ENCODE measurements at places on chromosomes 16 and 17.
A peak's percentile ranks its signal among the peaks of the same experiment; 100 is the strongest.

- DNase-seq: no peak
Observed at GRCh38 chr16:28931801-28932225, at the start of gene CD19. TSS of gene CD19 (plus strand) at chr16:28931971. CDS start at chr16:28932001, 30 bp downstream.

DNA sequence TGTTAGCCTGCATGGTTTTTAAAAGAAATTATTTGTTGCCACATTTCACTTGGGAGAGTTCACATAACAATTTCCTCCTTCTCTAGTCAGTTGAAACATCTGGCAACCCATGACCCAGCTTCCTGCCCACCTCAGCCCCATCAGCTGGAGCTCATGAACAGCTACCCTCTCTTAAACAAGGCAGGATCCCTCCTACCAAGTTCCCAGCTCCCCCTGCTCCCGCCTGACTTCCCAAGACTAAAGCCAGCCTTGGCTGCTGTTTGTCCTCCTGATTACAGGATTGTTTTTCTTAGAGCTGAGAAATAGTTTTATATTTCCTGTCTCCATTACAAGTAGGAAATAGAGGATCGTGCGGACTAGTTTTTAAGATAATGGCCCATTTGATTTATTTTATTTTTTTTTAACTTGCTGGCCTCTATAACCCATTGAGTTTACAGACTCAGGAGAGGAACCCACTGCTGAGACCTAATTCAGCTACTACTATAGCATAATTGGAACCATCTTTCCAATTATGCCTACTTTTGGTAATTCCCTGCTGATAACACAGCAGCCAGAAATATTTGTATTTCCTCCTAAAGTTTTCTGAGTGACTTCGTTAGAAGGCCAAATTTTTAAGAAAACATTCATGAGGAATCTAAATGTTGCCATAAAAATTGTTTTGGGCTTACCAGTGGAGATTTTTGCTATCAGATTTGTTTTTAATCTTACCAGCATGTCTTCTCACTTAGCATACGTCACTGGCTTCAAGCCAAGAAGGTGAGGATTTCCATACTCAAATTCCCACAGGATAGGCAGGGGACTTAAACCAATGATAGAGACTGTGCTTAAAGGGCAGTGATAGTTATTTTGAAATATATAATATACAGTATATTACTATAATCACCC is 90.0 kb downstream of the ELAC2 start:
- DNase-seq: peak; percentile 47

GRCh38 chr17:5325851-5326250 is 43.8 kb downstream of the RABEP1 start:
- no peak for DNase-seq

DNA sequence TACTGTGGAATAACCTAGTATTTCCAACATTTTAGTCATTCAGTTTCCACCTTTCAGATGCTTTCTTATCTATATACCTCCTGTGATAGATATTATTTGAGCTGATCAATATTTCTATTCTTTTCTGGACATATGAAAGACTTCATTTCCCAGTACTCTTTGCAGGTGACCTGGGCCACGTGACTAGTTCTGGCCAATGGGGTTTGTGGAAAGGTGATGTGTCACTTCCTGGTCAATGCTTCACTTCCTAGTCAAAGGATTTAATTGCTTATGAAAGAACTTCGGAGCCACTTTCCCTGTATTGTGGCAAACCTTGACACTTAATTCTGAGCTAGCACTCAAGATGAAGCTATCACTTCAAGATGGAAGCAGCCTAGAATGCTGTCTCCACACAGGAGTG is 248.9 kb upstream of the FOXF1 start:
- DNase-seq: peak; percentile 36

DNA sequence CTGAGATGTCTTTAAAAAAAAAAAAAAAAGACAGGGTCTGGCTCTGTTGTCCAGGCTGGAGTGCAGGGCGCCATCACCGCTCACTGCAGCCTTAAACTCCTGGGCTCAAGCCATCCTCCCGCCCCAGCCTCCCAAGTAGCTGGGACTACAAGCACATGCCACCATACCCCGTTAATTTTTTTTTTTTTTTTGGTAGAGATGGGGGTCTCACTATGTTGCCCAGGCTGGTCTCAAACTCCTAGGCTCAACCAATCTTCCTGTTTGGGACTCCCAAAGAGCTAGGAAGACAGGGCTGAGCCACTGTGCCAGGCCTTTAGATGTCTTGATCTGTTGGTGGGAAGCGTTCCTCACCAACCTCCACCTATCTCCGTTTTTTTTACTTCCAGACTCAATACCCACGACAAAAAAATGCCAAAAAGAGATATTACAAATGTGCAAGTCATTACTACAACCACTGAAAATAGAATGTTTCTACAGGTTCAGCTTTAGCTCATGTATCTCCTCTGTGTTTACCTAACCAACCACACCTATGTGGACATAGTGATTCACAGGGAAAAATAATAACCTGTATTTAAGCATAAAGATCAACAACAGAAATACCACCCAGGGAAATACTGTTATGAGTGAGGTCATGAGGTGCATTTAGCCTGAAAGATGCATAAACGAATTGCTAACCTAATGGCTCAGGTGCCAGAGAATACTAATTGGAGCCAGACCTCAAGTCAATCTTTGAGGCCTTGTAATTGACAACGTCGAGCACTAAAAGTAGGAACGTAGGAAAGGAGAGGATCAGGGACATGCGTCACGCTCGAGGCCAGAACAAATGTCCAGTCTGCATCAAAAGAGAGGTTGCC is 22.6 kb downstream of the NACA2 start:
- DNase-seq: no peak

DNA sequence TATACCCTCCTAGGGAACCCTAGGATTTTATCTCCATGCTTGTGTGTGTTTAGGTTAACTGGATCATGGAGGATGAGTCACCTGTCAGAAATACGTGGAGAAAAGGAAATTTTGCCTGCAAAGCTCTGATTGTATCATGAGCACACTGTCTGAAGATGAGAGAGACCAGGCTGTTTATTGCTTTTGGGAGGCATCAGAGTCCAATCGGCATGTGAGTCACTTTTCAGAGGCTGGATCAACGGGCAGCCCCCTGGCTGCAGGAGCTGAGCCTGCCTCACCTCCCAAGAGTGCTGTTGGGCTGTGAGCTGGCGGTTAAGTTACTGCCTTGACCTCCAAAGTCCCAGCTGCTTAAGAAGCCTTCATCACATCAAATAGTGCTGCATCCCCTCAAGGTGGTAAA is 41.5 kb upstream of the MED9 start:
- peak; percentile 96 for DNase-seq

- DNase-seq: no peak
Observed at GRCh38 chr16:84517366-84517765, 12.9 kb upstream of the MEAK7 start.

DNA sequence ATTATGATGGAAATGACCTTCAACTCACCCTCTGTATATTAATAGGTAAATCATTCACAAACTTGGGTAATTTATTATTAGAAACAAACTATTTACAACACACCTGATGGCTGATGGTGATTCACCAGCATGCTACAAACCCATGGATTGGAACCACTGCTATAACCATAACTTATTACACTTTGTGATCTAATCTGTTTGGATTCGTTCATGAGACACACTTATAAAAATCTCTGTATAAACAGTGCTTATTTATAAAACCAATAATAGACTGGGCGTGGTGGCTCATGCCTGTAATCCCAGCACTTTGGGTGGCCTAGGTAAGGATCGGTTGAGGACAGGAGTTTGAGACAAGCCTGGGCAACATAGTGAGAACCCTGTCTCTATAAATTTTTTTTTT is 16.0 kb downstream of the SMIM36 start:
- DNase-seq: no peak

DNA sequence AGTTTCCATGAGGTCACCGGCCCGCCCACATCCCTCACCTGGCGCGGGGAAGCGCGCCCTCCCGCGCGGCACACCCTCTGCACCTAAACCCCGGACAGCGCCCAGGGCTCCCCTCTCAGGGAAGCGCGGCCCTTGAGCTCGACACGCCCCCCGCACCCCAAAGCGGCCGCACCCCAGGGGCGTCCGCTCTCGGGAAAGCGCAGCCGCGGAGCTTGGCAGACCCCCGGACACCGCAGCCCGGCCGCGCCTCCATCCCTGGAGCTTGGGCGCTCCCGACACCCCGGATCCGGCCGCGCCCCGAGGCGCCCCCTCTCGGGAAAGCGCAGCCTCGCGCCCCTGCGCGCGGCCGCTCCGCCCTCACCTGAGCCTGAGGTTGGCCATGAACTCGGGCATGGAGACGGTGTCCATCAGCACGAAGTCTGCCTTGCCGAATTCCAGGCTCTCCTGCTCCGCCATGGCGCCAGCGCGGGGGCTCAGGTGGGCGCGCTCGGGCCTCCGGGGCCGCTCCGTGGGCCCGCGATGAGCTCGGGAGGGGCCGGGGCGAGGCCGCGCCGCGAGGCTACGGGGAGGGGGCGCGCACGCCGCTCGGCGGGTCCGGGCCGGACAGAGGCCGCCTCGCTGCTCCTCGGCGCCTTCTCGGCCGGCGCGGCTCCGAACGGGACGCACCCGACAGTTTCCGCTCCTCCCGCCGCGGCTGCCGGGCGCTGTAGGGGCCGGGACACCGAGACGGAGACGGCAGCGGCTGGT is at the start of gene MYO1D:
Gene MYO1D, minus strand, starts transcription at position 708 of the 747 bp plus-strand sequence. Its CDS starts 252 bp downstream, at position 456.
- no peak for DNase-seq

GRCh38 chr17:51496378-51496777 is 236.0 kb downstream of the UTP18 start:
- DNase-seq: no peak

DNA sequence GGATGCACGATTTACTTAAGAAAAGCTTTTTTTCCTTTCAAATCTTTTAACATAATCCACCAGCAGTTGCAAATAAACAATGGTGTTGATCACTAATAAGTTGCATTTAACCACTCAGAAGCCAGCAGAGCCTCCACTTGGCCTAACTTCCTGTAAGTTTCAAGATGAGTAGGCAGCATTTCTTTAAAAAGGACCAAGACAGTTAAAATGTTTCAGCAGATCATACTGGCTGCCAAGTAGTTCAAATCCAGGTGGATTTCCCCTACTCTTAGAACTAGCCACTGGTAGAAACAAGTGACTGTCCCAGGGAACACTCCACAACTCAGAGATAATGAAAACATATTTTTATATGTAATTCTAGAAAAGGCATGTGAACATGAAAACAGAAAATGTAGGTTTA is 17.0 kb upstream of the RFFL start:
- DNase-seq: no peak

All from fibroblast of mammary gland (primary cell).